GM23338 (cell line): ENCODE measurements at places on chromosomes 12 and 14.
A peak's percentile ranks its signal among the peaks of the same experiment; 100 is the strongest.

DNA sequence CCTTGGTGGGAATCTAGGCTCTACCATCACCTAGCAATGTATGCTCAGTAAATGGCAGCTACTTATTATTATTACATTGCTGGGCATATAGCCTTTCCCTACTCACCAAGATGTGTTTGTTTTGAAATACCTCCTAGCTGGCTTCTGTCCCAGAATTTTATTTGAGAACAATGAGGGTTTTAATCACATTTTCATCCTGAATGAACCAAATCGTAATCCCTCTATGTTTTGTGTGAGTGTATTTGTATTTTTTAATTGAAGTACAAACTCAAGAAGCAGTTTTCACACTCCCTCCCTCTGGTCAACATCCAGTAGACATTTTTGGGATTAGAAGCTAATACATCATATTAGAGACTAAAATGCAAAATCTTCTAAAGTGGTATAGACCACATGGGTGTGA is 7.6 kb downstream of the SLC7A8 start:
- DNase-seq = no peak

- no peak for DNase-seq
These were observed 515.6 kb downstream of the FOXG1 start for GRCh38 chr14:29282169-29282568.

DNA sequence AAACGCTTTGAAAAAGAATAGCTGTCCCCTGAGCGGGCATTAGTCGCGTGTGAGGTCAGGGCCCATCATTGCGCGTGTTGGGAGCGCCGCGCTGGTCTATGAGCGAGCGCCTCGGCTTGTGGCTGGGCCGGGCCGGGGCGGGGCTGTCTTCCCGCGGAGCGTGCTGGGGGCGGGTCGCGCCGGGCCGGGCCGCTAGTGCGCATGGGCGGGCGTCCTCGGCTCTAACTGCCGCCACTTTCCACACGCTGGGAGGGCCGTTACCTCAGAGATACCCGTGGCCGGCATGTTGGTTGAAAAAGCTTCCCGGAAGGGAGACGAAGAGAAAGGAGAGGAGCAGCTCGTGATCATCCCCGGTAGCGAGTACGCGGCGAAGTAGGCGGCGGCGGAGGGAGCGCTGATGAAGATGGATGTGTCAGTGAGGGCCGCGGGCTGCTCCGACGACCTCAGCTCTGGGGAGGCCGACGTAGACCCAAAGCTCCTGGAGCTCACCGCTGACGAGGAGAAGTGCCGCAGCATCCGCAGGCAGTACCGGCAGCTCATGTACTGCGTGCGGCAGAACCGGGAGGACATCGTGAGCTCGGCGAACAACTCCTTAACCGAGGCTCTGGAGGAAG is at the start of gene EID3:
EID3 (plus strand) TSS at position 202 of the 614 bp plus-strand sequence; CDS start at position 398, 196 bp downstream.
- peak; percentile 92 for DNase-seq

GRCh38 chr12:109288571-109288970 is 20.5 kb downstream of the FOXN4 start:
- DNase-seq = peak; percentile 49

- no peak for DNase-seq
These were observed 59.5 kb downstream of the ARID2 start for GRCh38 chr12:45789025-45789424.

GRCh38 chr14:63210812-63211211 is 6.6 kb downstream of the RHOJ start:
- no peak for DNase-seq

DNA sequence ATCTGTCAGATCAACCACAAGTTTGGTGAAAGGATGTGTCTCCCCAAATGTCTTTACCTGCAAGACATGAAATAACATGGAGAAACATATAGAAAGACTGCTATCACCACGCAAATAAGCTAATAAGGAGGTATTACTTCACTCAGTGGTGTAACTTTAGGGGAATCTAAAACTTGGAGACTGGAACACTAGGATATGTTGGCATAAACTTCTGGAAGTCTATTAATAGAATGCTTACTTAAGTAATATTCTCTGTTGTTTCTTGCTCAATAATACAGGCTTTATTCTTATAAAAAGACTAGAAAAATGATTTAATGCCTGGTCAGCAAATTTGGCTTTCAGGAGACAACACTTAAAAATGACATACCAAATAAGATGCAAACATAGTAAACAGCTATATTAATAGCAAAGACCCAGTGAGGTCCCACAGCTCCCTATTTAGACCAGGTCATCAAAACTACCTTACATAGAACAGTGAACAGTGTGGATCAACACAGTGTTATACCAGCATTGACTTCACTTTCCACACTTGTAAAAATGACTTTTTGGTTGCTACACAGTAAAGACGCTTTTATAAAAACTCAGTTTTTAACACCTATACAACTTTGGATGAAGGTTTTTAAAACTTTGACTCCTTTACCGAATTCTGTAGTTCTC is 18.9 kb upstream of the HAL start:
- no peak for DNase-seq

GRCh38 chr14:100530270-100531072 is 56.7 kb downstream of the BEGAIN start:
- no peak for DNase-seq

DNA sequence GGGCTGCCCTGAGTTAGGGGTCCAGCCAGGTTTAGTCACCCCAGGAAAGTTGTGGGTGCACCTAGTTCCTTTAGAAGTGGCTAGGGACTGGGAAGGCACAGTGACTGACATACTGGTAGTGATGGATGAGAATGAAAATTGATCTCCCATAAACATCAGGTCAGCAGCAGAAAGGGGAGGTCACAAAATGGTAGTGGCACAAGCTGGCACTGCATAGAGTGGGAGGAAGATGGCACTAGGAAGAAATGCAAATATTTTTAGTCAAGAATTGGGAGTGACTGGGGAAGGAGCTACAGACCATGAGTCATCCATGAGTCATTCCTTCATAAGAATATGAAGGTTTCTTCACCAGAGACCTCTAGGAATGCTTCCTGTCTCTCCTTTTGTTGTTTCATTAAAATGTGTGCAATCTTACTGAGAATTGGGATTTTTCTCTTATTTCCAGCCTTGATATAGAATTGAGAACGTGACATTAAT is 198.3 kb upstream of the AMIGO2 start:
- DNase-seq = no peak

DNA sequence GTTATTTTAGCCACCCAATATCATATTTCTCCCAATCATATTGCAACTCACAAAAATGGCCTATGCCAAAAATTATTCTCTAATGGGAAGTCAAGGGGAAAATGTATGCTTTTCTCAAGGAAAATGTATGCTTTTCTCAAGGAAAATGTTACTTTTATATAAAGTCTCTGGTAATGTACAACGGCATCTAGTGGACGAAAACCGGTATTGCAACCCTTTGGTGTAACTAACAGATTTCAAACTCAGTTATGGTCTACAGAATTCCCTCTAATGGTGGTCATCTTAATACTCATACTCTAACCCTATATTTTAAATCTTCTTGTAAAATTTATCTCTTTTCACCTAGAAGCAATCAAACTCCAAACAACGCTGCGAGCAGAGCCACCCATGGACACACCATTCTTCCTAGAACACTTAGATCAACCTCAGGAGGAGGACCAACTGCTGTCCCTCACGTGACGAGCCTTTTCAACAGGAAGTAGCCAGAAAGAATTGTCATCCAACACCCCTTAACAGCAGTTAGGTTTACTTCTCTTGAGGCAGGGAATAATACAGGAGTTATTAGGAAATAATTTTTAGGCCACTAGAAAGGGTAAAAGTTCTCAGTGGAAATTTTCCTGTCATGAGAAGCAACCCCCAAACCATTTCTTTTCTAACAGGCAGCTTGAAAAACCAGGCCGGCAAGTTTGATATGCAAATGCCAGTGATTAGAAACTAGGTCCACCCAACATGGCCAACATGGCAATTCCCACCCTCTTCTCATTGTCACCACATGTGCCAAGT is 20.1 kb downstream of the APOBEC1 start:
- DNase-seq = peak; percentile 79

- no peak for DNase-seq
These were observed 48.7 kb downstream of the LRIG3 start for GRCh38 chr12:58871556-58871955.

DNA sequence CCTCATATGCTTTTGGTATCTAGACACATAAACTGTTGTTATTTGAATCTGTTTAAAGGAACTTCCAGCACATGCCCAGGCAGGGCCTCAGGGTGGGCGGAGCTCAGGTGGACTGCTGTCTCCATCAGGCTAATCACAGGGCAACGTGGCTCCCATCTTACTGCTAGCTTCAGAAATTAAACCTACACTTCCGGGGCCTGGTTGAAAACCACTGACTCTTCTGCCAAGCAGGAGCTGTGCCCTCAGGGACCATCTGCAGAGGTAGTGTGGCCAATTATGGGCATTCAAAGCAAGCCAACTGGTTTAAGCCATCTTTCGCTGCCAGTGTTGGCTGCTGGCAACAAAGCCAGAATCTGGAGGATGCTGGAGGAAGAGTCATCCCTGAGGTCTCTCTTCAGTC is 97.5 kb downstream of the TMX1 start:
- DNase-seq = no peak

DNA sequence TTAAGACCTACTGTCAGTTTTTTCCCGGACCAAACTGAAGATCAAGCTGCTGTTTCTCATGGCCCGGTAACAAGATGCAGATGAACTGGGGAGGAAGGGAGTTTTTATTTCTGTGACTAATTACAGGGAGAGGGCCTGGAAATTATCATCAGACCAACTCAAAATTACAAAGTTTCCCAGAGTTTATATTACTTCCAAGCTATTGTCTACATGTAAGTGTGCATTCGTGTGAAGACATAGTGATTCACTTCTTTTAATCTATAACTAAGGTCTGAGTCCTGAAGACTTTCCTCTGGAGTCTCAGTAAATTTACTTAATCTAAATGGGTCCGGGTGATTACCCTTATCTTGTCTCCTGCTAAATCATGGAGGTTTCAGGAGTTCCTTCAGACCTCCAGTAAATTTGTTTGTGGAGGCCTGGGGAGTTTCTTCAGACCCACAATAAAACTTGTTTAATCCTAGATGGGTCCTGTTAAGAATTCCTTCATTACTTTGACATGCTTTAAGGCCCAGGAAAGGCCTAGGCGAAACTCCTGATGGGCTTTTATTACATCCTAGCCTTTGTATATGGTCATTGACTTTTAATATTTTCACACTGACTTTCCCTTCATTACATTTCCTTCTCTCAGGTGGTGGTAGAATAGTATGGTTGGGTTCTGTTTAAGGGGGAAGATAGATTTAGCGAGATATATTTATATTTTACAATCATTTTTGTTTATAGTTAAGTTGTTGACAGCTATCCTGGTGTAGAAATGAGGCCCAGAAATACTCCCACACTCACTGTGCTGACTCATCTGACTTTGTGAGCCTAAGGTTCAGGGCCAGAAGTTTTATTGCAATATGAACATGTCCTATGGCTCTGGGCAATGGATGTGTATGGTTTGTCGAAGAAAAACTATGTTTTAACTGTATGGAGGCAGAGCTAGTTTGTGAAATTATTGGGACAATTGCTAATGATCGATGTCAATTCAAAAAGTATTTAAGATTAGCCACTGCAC is 627.0 kb upstream of the FBXO33 start:
- DNase-seq = no peak
